Adipocyte (in vitro differentiated cells): ENCODE measurements at places on chromosomes 13 and 19.
A peak's percentile ranks its signal among the peaks of the same experiment; 100 is the strongest.

DNA sequence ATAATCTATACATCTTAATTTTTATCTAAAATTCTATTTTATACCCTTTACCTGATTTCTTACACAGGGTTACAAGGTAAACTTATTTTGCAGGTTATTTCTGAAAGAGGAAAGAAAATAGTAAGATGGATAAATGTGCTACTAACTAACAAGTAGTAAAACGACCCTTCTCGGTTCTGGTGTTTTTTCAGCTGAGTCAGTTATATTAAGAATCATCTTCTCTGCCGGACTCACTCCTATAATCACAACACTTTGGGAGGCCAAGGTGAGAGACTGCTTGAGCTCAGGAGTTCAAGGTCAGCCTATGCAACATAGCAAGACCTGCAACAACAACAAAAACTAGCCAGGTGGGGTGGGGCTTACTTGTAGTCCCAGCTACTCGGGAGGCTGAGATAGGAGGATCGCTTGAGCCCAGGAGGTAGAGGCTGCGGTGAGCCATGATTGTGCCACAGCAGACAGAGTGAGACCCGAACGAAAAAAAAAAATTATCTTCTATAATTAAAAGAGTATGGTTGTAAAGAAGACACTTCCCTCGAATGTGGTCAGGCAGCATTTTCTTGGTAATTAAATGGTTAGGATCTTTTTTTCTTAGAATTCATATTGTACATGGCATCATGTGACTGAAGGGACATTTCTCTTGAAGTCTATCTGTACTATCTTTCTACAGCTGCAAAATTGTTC is 27.9 kb upstream of the RCBTB2 start:
- no peak for DNase-seq

DNA sequence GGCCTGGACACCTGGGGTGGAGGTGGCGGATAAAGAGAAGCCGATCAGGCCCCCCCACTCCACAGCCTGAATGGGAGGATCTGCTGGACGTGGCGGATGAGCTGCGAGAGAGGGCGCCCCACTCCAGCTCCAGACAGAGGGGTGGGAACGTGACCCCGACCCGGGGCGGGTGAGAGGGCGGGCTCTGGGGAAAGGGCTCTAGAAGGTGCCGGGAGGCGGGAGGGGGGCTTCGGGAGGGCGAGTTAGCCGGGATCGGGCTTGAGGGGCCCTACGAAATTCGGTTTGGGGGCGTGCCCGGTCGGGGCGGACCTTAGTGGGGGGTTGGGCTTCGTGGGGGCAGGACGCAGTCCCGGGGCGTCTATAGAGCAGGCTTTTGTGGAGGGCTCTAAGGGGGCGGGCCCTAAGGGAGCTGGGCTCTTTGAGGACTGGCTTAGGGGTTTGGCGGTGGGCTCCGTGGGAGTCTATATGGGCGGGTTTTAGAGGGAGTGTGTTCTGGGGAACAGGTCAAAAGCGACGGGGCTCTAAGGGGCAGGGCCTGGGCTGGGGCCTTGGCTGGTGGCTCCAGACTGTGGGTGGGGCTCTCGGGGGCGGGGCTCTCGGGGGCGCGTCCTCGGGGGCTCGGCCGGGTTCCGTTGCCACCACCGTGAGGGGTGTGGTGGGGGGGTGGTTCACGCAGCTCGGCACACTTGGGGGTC is 4.1 kb upstream of the NANOS3 start:
- DNase-seq: no peak

GRCh38 chr13:98399756-98400155 is 177.2 kb downstream of the STK24 start:
- DNase-seq: peak; percentile 18

- no peak for DNase-seq
Measured at GRCh38 chr13:80361883-80362327, 21.0 kb upstream of the SPRY2 start.

DNA sequence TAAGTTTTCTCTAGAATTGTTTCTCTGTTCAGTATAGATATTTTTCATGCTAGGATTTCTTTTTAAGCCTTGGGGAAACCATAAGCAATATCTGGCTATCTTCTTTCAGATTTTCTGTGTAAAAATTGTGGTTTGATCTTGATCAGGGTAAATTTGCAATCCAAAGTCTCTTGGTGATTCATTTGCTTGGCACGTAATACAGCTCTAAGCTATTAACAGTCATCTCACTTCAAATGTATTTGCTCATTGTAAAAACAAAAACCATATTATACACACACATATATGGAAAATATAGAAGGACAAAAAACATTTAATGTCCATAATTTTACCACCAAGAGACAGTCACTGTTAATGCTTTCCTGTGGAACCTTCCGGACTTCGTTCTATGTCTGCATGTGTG is 191.0 kb downstream of the SHISA2 start:
- peak; percentile 77 for DNase-seq

- DNase-seq: no peak
Measured at GRCh38 chr13:85080691-85081090, 718.5 kb downstream of the SLITRK6 start.

DNA sequence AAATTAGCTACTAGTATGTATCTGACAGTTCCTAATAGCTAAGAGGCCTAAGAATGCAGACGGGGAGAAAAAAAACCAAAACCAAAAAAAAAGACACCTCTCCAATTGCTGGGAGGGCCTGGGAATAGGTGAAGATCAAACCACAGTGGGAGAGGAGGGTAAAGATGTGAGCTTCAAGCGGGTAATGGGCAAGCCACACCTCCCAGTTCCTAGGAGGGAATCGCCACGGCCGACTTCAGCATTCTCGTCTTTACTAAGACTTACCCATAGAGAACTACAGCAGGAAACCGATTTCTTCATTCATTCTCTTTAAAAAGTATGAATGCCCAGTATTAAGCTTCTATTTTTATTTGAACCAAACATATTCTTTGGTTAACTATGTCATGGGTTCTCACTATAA is 5.6 kb upstream of the EEF1AKMT1 start:
- no peak for DNase-seq

- no peak for DNase-seq
Measured at GRCh38 chr13:97459215-97459777, 25.3 kb downstream of the RAP2A start.

DNA sequence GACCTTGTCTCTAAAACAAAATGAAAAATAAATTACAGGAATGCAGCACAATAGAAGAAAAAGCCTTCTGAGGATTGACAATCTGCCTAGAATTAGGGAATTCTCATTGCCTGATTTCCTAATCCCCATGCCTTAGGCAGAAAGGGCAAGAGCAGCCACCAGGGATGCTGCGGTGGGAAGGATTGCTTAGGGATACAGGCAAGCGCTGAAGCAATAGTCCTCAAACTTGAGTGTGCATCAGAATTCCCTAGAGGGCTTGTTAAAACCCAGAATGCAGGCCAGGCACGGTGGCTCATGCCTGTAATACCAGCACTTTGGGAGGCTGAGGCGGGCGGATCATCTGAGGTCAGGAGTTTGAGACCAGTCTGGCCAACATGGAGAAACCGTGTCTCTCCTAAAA is 1.0 kb upstream of the OR7C2 start:
- no peak for DNase-seq

GRCh38 chr19:6796278-6796677 is 23.8 kb downstream of the VAV1 start:
- no peak for DNase-seq

GRCh38 chr13:21234526-21234925 is 58.1 kb downstream of the MRPL57 start:
- DNase-seq: no peak
